ENCODE measurements at places on chromosomes 11 and 22. TPM values are rescaled to one million over a fixed set of nuclear protein-coding genes. Genes with fewer than 3 reads are reported as not detected.
A peak's percentile ranks its signal among the peaks of the same experiment; 100 is the strongest.

DNA sequence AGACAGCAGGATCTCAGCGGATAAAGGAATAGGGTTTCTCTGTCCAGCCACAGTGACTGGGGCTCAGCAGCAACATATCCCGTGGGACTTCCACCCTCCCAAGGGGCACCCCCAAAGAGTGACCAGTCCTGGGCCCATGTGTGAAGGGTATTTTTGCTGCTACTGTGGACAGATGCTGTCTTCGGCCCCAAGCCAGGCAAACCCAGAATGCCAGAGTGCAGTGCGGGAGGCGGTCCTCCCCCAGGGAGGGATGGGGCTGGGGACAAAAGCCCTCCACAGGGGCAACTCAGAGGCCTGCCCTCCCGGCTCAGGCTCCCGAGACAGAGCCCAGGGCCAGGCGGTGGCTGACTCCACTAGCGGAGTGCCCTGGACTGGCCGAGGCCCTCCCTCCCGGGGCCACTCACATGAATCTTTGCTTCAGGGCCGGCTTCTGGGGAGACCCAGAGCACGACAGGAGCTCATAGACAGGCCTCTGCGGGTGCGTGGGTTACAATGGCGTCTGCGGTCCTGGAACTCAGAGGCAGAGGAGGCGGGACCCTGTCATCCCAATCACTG lies 34.7 kb upstream of the WNT7B start:
- DNase-seq = no peak

DNA sequence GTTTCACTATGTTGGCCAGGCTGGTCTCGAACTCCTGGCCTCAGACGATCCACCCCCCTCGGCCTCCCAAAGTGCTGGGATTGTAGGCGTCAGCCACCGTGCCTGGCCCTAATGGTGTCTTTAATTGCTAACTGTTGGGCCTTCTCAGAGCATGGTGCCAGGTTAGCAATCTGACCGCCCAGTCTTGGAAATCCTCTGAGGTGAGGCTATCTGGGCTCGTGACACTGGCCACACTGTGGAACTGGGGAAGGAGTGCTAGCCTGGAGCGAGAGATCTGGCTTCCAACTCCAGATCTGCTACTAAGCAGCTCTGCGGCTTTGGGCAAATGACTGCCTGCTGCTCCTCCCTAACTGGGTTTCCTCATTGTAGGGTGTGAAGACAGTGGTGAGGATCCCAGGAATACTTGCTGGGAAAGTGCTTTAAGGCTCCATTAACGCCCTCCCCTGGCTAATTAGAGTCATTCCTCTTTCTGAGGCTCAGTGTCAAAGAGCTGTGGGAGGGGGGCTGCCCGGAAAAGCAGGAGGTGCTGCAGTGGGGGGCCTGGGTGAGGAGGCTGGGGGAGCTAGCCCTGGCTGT lies 35.4 kb downstream of the CHRDL2 start:
- DNase-seq = no peak

- no peak for DNase-seq
Measured at GRCh38 chr11:100434821-100435641, 252.1 kb upstream of the ARHGAP42 start.

- DNase-seq = peak; percentile 96
Measured at GRCh38 chr11:117010808-117011540, 87.3 kb downstream of the SIK3 start.

- peak; percentile 23 for DNase-seq
Measured at GRCh38 chr11:130890039-130890745, 26.1 kb downstream of the SNX19 start.

- DNase-seq = peak; percentile 61
Measured at GRCh38 chr11:100929377-100929776, 200.2 kb downstream of the PGR start.

GRCh38 chr11:64406221-64406946 lies 47.4 kb downstream of the RPS6KA4 start:
- no peak for DNase-seq

DNA sequence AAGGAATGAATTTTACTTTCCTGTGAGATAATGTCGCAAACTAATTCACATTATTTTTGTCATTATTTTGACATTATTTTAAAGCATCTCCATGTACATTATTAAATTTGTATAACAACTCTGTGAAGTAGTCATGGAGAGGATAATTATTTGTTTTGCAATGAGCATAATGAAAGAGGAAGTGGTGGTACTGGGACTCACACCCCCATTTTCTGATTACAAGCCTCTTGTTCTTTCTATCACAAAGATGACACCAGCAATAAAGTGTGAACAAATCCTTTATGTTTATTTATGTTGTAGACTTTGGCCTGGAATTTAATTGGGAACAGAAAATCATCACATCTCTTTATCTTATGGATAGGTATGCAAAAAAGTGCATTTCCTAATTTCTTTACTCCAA lies 522.6 kb downstream of the TMEM135 start:
- DNase-seq = no peak

DNA sequence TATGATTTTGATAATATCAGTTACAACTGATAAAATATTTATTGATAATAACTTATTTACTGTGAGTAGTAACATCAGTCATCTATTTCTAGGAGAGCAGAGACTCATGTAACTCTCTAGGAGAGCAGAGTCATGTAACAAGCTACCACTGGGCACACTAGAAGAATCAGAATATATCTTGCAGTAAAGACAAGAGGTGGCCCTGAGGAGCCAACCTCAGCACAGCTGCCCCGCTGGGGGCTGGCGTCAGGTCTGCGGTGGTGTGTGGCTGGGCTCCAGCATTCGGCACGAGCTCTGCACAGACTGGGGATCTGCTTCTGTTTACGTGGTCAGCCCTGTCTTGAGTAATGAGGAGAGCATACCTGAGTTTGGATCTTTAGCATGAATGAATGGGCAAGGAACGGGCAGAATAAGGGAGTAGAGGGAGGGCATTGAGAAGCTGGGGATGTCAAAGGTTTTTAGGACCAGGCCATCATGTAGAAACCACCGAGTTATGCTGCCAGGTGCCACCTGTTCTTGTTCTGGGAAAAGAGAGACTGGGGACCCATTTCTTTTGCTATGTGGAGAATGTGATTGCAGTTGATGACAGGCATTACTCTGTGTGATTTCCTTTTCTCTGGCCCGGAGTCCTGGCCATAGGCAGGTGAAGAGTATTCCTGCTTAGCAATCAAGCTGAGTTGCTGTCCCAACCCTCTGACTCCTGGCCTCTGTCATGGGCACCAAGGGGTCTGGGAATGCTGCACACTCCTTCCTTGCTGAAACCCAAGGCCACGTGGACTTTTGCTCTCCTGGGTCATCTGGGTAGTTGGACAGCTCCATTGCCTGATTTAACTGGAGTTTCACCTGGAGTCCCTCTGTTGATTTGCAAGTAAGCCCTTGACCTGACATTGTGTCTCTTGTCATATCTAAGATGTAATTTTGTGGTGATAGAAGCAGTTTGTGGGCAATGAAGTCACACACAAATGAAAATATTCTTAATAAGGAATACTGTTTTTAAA lies 50.9 kb upstream of the HEPHL1 start:
- DNase-seq = no peak

DNA sequence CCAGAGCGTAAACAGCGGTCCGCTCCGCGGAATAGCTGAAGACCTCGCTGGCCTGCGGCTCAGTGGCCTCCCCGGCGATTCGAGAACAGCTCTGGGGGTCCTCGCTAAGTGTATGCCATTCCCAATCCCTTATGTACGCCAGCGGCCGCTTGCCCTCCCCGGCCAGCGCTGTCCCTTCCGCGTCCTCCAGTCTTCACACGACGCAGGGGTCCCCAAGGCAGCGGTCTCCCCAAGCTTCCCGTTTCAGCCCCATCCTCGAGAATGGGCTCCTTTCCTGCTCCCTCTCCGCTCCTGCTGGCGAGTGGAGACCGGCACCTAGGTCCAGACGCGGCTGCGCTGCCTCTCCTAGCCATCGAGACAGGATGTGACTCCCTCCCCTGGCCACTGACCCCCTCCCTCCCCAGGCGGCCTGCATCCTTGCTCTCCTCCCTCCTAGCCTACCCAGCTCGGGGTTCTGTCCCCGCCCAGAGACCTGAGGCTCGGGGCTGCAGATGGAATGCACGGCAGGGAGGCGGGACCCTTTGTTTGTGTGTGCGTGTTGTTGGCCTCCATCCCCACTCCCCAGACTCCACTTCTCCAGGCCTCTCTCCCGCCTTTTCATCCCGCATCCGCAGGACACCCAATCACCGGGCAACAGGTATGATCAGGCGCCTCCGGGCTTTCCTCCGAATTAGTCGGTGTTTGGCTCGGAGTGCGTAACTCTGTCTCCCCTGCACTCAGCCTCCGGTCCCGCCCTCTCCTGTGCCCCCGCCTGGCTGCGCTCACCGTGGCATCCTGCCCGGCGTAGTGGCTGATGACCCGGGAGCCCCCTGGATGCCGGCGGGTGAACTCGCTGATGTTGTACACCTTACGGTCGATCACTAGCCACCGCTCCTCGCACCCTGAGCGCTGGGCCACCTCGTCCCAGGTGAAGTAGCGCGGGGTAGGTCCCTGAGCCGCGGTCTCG lies 740 bp downstream of the FADS1 start:
- peak; percentile 67 for DNase-seq

DNA sequence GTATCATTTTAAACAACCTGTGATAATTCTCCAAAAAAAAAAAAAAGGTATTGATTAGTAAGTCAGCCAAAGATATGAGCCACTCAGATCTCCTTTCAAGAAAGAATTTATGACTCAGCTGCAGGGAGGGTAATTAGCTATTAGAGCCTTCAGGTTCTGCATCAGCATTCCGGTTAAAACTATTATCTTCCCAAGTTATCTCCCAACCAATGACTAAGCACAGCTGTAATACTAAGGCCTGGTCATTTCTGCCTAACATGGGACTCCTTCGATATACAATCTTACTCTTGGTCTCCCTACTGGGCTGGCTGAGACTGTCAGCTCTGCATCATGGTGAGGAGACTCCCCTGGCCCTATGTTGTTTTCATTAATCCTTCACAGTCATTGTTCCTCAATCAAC lies 60.4 kb downstream of the SBF2 start:
- DNase-seq = peak; percentile 42

TRIM51 gene
- total RNA-seq = not detected

FAM83F gene
- not detected for total RNA-seq

E2F8 gene
- not detected for total RNA-seq

PRSS23 gene
- 194 TPM for total RNA-seq

RFPL3 gene
- total RNA-seq = not detected

OR5L1 gene
- total RNA-seq = not detected

All from fibroblast of lung (primary cell).